Heart right ventricle (tissue), 16 donors: ENCODE measurements at places on chromosomes 11 and 22. TPM values are rescaled to one million over a fixed set of nuclear protein-coding genes. Genes with fewer than 3 reads are reported as not detected.

The IRAG1 gene
- 4.6 TPM for polyA plus RNA-seq

DNA sequence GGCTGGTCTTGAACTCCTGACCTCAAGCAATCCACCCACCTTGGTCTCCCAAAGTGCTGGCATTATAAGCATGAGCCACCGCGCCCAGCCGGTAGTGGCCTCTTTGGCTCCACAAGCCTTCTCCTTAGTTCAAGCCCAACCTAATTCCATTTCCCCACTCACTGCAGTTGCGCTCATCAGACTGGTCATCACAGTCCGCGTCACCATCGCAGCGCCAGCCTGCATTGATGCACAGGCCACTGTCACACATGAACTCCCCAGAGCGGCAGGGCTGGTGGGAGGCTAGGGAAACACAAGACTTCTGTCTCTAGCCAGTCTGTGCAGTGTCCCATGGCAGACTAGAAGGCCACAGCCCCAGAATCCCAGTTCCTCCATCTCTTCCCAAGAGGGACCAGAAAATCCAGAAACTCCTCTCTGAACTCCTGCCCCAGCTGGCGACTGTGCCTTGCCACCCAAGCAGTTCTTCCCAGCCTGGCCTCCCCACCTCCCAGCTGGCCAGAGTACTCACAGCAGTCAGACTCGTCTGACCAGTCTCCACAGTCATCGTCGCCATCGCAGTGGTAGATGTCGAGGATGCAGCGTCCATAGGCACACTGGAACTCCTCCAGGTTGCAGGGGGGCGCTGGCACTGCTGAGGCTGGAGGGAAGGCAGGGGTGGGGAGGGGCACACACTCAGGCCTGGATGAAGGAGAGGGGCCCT is 19.8 kb downstream of the LRP4 start:
- DNase-seq = no peak

The KCNK4 gene
- polyA plus RNA-seq = not detected

The RPS19BP1 gene
- polyA plus RNA-seq = 154 TPM

- DNase-seq = no peak
Observed at GRCh38 chr22:40666151-40666848, 13.0 kb upstream of the MCHR1 start.

DNA sequence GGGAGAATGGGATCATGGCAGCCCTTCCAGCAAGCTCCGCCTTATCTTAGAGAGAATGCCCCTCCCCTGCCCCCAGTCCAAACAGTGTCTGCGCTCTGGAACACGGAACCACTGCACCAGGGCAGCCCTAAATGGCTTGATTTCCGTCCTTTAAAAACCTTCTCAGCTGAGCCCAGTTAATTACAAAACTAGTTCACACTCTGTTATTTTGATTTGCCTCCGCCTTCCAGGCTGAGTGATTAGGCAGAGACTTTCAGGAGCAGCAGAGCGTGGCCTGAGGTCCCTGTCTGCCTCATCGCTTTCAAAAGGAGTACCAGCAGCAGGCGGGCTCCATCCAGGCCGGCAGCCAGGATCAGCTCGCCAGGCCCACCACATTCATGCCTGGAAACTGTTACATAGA is 313.0 kb downstream of the BRD1 start:
- DNase-seq = no peak

The ANGPTL5 gene
- 0.95 TPM for polyA plus RNA-seq

The THYN1 gene
- 48.8 TPM for polyA plus RNA-seq

DNA sequence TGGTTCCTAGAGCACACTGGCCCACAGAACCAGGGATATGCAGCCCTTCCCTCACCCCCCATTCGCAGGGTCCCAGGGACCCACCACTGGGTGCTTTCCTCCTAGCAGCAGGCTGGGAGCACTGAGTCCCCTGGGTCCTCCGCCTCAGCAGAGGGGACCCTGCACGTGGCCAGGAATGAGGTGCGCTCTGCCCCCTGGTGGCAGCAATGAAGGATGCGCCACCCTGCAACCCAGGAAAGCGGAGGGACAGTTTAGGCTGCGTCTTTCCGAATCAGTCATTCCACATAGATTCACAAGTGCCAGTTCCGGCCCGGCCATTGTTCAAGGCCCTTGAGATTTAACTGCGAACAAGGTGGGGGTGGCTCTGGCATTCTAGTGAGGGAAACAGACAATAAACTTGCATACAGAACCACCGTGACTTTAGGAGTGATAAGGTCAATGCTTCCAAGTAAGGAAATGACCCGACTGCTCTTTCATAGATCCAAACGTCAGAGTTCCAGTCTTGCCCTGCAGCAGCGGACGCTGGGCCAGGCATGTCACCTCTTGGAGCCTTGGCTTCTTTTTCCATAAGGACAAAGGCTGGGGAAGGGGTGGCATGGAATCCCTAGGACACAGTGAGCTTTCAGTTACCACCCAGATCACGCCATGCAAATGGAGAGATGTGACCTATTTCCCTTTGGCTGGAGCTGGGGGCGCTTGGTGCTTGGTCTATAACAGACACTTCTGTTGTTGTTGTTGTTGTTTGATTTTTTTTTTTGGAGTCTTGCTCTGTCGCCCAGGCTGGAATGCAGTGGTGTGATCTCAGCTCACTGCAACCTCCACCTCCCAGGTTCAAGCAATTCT is 7.7 kb downstream of the RIN1 start:
- peak; percentile 83 for DNase-seq

- peak; percentile 82 for DNase-seq
Observed at GRCh38 chr11:45853332-45854219, 6.3 kb downstream of the CRY2 start.

DNA sequence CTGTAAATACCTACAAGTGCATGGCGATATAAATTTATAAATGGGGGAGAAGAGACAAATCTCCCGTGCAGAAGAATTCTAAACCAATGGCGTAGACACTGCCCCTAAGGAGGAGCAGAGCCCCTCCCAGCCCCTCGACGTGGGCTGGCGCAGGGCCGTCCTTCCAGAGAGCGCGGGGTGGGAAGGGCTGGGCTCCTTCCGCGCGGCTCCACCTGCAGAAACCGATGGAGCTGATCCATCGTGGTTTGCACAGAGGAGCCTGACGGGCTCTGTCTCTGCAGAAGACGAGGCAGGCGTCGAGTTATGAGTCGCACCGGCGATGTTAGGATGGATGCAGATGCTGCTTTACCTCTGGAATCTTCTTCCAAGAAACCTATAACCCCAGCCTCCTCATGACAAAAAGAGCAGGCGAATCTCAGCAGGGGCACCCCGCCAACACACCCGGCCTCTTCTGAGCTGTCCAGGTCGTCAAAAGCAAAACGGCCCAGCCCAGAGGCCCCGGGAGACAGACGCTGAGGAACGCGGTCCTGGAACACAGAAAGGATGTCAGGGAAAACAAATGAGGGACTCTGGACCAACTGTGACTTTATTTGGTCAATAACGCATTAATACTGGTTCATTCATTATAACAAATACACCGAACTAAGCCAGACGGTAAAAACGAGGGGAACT is 11.0 kb upstream of the B4GALNT4 start:
- no peak for DNase-seq

The PLEKHA7 gene
- polyA plus RNA-seq = 34.0 TPM

DNA sequence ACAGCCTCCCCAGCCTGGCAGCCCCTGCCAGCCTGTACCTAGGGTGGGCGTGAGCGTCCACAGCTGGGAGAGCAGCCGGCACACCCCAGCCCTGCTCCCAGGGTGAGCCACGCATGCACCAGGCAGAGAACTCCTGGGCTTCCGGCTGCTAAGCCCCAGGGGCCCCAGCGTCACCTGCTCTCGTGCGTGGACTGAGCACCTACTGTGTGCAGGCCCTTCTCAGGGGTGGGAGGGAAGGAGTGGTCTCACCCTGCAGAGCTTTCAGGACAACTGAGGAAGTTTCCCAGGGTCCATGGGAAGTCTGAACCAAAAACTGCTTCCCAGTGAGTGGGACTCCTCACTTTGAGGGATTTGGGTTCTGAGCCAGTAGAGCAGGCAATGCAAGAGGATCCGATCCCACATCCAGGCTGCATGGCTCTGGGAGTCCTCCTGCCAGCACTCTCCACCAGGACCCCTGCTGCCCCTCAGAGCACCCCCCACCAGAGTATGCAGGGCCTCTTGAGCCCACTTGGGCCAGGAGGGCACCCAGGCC is 47.1 kb upstream of the PRODH start:
- no peak for DNase-seq

DNA sequence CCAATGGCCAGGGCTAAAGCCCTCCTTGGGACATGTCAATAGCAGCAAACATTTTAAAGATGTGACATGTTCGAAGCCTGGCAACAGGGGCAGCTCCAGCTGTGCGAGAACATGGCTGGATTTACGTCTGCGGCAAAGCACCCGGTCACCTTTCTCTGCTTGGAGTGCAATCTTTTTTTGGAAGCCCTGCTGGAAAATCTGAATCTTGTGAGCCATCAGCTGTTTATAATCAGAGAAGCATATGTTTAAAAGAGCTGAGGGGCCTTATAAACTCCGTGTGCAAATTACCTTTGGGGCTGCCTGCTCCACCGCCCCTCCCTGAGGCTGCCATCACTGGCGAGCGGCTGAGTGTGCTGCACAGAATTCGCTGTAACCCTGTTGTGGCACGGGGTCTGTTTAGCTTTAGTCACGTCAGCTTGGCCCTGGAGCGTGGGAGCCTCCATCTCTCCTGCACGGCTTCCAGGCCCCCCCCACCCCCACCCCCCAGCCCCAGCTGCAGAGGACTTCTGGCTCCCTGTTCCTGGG is 9.0 kb upstream of the KCNQ1OT1 start:
- DNase-seq = no peak
